ENCODE measurements at places on chromosomes 1 and 21. TPM values are rescaled to one million over a fixed set of nuclear protein-coding genes. Genes with fewer than 3 reads are reported as not detected.

INSRR gene
- total RNA-seq, result 0.22 TPM

TSTD1 gene
- total RNA-seq, result 29.7 TPM

FNBP1L gene
- 133 TPM for total RNA-seq

OR2T2 gene
- not detected for total RNA-seq

OR14K1 gene
- total RNA-seq, result not detected

PADI2 gene
- 24.0 TPM for total RNA-seq

RPTN gene
- total RNA-seq, result not detected

SMIM1 gene
- 2.1 TPM for total RNA-seq

SLC2A1 gene
- total RNA-seq, result 1,089 TPM

DENND2C gene
- total RNA-seq, result 4.2 TPM

ROR1 gene
- 19.8 TPM for total RNA-seq

TPTE gene
- not detected for total RNA-seq

AADACL4 gene
- not detected for total RNA-seq

FMO5 gene
- 2.2 TPM for total RNA-seq

TIE1 gene
- 33.0 TPM for total RNA-seq

RALGPS2 gene
- 140 TPM for total RNA-seq

PGD gene
- 90.4 TPM for total RNA-seq

OR2T33 gene
- not detected for total RNA-seq

PTGER3 gene
- total RNA-seq, result 4.8 TPM

SPRR2A gene
- not detected for total RNA-seq

ETNK2 gene
- 12.7 TPM for total RNA-seq

CD160 gene
- total RNA-seq, result not detected

S100A12 gene
- 3.5 TPM for total RNA-seq

RASSF5 gene
- total RNA-seq, result 7.8 TPM

RAB7B gene
- total RNA-seq, result 5.3 TPM

HENMT1 gene
- 8.1 TPM for total RNA-seq

OR2L13 gene
- total RNA-seq, result 0.71 TPM

GBP7 gene
- total RNA-seq, result not detected

KRTAP10-6 gene
- total RNA-seq, result not detected

LCE2A gene
- total RNA-seq, result not detected
